ENCODE measurements at places on chromosomes 2 and 18.

GRCh38 chr2:53519918-53520841 lies 247.4 kb upstream of the CHAC2 start:
- DNase-seq, result no peak

GRCh38 chr2:151886241-151886640 lies 58.0 kb upstream of the ARL5A start:
- DNase-seq, result no peak

DNA sequence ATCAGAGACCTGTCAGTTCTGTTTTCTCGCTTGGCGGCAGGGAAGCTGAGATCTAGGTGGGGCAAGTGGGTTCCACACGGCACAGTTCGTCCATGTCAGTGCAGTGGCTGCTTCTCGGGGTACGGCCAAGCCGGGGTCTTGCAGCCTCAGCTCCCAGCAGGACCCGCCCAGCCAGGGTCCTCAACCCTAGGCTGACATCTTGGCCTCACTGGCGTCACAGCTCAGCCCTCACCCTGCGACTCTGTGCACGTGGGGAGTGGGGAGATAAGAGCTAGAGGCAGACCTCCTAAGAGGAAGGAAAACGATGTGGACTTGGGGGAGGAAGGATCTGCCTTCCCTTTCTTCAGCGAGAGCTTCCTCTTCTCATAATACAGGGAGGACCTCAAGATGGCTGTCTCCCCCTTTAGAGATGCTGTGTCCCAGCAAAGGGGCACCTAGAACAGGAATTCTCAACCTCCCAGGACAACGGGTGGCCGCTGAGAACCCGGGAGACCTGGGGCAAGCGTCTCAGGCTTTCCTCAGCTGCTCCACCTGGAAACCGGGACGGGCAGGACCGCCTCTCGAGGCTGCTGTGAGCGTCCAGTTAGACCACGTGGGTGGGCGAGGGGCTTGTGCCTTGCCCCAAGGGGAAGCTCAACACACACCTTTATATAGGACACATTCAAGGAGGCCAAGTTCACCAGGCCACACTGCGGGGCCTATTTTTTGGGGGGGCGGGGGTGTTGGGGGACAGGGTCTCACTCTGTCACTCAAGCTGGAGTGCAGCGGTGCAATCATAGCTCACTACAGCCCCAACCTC lies 23.5 kb upstream of the KLF11 start:
- no peak for DNase-seq

GRCh38 chr2:54038835-54039234 lies 68.0 kb upstream of the PSME4 start:
- no peak for DNase-seq

DNA sequence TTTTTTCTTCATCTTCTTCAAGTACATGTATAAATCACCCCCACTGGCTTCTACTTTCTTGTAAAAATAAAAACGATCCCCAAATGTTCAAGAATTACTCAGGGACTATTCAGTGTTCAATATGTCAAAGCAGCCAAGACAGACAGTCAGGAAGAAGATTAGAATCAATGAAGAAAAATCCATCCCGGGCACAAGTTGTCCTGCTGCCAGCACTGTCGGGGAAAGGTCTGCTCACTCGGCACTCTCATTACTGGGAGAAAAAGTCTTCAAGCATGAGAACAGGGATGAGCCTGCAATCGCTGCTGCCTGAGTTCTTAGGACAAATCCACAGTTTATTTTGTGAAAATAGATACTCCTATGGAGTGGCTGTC lies 482.8 kb upstream of the KLHL29 start:
- no peak for DNase-seq

GRCh38 chr2:33333433-33333832 lies 143.0 kb upstream of the RASGRP3 start:
- DNase-seq, result no peak

GRCh38 chr18:51127664-51128063 lies 69.8 kb downstream of the MEX3C start:
- no peak for DNase-seq

DNA sequence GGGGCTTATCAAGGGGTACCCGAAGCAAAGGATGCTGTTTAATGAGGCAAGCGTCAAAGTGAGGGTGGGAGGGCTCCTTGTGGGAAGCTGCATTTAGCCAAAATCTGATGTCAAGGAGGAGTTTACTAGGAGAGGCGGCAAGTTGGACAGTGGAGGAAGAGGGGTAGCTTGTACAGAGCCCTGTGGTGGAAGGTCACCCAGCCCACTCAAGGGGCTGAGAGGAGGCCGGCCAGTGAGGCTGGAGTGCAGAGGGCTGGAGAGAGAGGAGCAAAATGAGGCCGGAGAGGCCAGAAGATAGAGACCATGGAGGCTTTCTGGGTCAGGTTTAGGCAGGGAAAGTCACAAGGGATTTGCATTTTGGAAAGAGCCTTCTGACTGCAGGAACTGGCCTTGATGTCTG lies 49.5 kb downstream of the ASB1 start:
- no peak for DNase-seq

DNA sequence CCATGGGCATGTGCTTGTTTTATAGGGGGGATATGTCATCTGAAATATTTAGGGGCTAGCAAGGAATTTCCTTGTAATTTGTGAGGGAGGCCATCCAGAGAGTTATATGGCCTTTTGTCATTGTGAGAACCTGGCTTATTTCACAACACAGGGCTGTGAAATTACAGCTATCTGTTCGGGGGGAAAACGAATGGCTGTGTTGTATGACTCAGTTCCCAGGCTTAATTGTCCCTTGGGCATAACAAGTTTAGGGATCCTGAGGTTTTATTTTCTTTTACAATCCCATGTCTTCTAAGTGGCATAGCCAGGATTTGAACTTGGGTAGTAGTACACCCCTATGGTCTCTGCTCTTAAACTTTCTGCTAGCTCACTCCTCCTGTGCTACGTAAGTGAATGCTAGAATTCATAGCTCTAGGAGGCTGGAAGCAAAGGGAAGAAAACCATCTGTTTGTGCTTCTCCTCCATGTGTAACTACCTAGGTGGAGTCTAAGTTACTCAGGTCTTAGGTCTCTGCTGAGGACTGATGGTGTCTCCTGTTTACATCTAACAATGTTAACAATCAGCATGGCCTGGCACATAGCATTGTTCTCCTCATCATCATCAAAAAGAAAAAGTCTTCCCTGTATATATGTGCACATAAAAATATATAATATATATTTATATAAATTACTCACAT lies 53.8 kb downstream of the SKA1 start:
- DNase-seq, result no peak

GRCh38 chr18:40133253-40133652 lies 1821.8 kb upstream of the PIK3C3 start:
- DNase-seq, result no peak

DNA sequence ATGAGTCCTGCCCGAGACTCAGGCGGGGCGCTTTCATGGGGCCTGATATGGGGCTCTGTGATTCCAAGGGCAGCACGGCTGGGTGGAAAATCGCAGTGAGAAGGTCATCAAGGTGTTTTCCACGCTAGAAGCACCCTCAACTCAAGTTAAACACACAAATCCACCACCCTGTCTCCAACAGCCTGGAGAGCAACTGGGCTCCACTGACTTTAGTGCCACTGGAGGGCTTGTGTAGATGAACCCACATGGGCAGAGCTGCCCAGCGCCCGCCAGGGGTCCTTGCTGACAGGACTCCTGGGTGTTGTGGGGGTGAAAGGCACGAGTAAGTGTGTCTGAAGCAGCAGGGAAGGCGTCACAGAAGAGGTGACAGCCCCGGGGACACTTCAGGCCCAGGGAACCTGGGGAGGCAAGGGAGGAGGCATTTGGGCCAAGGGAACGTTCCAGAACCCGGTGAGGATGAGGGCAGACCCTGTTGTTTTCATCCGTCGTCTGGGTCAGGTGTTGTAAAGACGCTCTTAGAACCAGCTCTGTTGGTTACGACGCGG lies 51.8 kb upstream of the CTDP1 start:
- no peak for DNase-seq

DNA sequence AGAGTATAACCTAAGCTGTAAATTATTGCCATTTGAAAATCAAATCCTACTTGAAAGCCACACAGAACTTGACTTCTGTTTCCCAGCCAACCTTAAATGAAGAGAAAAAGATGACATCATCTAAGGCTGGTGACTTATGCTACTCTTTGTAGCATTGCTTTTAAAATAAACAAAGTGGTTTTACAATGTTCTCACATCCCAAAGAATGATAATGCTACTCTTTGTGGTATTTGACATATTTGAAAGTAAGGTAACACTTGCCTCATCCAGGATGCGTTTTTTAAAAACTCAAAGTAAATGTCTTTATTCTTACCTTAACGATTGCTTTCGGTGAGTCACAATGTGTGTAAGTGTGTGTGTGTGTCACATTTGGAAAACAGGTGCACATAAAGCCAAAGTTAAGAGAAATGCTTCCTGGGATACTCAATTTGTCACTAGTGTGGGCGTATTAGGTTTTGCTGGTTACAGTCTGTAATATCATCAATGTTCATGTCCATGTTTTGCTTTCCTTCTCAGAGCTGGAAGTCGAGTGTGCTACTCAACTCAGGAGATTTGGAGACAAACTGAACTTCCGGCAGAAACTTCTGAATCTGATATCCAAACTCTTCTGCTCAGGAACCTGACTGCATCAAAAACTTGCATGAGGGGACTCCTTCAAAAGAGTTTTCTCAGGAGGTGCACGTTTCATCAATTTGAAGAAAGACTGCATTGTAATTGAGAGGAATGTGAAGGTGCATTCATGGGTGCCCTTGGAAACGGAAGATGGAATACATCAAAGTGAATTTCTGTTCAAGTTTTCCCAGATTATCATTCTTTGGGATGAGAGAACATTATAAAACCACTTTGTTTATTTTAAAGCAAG lies 2.6 kb downstream of the PMAIP1 start:
- no peak for DNase-seq
